ENCODE measurements at places on chromosomes 2 and 18. TPM values are rescaled to one million over a fixed set of nuclear protein-coding genes. Genes with fewer than 3 reads are reported as not detected.

C2orf92 gene
- 18.0 TPM for total RNA-seq

ITGAV gene
- total RNA-seq = 11.8 TPM

GATA6 gene
- total RNA-seq = 0.39 TPM

LIMS4 gene
- 0.17 TPM for total RNA-seq

ACADL gene
- not detected for total RNA-seq

HTRA2 gene
- 84.9 TPM for total RNA-seq
